ENCODE measurements at places on chromosomes 7 and 10.

- peak; percentile 51 for DNase-seq
These were observed 5.3 kb downstream of the CTBP2 start for GRCh38 chr10:125155101-125155500.

DNA sequence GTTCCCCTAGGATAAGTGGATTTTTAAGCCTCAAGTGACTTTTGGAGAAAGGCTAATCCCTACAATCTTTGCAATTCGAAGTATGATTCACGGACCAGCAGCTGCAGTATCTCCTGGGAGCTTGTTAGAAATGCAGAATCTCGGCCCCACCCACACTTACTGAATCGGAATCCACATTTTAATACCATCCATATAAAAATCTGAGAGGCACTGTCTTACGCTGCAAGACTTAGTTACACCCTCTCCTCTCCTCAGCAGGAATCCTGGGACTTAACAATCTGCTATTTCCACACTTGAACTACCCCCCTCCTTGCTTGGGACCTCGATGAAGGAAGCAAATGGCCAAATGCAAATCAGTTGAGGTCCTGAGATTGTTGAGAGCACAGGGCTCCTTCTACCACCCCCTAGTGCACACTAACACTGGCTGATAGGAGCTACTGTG is 21.0 kb downstream of the ITPRIP start:
- no peak for DNase-seq

DNA sequence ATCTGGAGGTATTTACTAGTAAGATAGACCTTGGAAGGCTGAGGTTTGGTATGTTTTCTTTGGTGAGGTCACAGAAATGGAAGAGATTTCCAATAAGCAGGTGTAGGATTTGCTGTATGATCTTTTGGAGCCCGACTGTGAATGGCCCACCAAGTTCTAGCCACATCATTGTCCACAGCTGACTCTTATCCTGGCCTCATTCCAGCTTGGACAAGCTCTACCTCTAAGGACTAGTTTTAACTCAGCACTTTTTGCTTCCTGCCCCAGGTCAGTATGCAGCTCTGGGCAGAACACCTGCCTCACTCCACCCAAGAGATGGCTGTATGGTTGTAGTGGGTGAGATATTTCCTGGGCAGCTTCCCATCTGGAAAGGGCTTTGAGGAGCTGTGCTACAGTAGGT is 6.1 kb upstream of the CPA4 start:
- DNase-seq: no peak

DNA sequence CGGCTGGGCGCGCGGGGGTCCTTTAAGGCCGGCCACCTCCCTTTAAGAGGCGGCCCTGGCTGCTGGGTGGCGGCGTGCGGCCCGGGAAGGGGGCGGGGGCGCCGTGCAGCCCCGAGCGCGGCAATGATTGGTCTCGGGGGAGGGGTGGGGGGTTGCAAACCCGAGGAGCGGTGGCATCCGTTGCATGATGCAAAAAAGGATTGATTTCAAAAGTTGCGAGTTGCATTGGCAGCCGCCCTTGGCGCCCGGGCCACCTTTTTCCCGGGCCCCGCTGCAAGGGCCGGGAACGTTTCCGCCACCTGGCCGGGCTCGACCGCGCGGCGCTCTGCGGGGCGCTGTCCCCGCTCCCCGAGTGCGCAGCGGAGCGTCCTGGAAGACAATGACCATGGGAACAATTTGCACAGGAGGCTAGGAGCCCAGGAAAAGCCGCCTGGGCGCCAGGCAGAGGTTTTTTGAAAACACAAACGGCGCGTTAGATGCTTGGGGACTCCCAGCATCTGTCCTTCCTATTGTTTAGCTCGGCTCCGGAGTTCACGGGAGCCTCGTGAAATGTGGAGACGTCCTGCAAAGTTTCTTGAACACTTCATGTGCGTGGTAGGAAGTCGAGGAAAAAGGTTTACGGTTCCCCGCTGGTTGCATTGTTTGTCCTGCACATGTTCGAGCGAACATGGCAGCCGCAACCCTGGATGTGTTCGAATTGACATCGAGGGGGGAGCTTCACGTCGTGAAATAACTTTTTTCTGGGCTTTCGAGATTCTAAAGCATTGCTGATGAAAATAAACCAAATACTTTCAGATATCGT is at the start of gene SEPHS1:
SEPHS1 (minus strand) TSS at position 78 of the 802 bp plus-strand sequence. CDS start 3,343 bp downstream, outside the sequence.
- peak; percentile 87 for DNase-seq

GRCh38 chr10:97234400-97234799 is 48.6 kb upstream of the SLIT1 start:
- DNase-seq: peak; percentile 47

DNA sequence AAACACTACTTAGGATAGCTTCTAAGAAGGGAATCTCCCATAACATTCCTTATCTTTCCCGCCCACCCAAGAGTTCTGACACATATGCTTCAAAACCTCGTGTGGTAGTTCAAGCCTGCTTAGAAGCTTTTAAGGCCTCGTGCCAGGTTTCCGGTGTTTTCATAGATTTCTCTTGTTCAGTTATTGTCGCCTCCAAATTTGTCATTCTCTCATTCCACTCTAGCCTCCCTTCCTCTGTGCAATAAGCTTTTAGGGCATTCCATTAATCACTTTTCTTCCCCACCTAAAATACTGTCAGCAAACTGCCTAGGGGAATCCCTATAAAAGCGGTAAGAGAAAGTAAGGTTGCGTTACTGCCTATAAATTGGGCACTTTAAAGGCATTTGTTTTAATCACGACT is 718 bp upstream of the BPGM start:
- DNase-seq: peak; percentile 21

DNA sequence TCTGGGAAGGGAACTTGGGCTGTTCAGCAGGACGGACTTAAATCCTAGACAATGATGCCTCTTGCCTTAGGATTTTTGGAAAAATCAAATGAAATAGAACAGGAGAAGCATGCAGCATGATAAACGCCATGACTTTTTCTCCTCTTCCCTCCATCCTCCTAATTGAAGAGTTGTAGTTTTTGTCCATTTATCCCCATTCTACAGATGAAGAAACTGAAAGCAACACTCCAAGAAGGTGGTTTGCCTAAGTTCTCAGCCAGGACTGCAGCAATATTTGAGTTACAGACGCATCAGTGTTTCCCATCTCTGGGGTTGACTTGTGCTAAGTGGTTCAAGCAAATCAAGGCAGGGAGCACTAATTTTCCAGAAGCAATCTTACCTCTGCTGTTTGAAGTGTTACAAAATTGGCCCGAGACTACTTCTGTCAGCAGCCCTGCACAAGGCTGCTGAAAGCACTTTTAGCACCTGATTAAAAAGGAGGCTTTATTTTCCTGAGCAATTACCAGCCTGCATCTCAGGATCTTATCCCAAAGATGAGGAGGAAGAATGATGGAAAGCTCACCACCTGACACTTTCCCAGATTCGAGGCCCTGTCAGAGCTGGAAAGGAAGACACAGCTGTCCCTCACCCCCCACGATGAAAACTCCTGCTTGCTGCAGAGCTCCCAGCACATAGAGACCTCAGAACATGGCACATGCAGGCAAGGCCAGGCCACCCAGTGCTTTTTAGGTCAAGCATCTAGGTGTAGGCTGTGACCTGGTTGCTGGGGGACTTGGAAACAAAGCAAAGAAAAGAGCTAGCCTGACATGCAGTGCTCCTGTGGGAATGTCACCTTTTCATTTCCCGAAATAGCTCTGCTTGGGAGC is 19.7 kb upstream of the C10orf71 start:
- DNase-seq: no peak

DNA sequence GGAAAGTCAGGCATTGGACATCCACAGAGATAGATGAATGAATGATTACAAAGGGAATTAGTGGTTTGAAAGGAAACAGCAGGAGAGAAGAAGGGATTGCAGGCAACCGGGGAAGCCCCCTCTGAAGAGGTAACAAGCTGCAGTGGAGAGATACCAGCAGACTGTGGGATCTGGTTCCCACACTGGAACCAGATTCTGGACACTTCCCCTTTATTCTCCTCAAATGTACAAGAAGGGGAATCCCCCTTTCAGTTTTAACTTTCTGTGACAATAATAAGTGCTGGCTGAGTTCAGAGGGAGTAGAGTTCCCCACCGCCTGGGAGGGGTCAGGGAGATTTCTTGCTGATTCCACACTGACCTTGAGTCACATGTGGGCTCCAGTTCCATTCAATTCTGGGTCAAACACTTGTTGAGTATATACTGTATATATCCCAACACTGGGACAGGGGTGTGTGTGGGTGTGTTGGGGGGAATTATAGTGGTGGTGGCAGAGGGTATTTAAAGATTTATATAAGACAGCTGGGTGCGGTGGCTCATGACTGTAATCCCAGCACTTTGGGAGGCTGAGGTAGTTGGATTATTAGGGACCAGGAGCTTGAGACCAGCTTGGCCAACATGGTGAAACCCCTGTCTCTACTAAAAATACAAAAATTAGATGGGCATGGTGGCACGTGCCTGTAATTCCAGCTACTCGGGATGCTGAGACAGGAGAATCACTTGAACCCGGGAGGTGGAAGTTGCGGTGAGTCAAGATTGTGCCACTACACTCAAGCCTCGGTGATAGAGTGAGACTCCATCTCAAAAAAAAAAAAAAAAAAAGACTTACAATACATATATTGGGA is 16.5 kb upstream of the DDIT4 start:
- peak; percentile 36 for DNase-seq

- DNase-seq: no peak
These were observed 24.3 kb upstream of the DNAJB12 start for GRCh38 chr10:72379062-72379461.

DNA sequence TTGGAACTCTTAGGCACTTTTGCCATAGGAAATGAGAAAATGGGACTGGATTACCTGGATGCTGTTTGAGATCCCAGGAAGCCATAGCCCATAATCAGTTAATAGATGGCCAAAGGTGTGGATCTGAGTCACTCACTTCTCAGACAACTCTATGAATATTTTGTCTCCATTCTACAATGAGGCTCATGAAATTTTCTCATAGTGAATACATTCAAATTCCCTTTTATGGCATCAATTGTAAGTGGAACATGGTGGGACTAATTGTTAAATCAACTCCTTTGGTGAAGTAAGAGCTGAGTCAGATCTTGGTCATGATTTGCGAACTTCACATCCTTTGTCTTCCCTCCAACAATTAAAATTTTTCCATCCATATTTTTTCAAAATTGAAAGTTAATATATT is 222.1 kb downstream of the ARL4A start:
- DNase-seq: no peak

- no peak for DNase-seq
These were observed 46.3 kb downstream of the MRPL32 start for GRCh38 chr7:42978496-42978895.

DNA sequence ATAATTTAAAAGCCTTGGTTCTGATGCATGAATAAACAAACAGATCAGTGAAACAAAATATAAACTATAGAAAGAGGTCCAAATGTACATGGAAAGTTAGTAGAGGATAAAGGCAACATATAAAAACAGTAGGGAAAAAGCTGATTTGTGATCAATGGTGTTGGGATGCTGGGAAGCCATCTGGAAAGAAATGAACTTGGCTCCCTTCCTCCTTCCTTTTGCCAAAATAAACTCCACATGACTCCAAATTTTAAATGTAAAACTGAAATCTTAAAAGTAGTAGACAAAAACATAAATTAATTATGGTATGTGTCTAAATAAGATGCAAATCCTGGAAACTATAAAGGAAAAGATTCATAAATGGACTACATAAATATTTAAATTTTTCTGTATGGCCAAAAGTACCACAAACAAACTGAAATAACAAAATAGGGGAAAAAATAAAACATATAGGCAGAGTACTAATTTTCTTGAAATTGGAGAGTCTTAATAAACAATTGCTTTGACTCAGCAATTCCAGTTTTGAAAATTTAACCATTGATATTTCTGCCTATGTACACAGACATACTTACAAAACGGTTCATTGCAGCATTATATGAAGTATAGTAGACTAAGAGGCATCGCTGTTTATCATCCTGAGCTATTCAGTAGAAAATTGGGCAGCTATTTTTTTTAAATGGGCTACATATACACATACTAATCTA is 77.0 kb upstream of the TRIM24 start:
- DNase-seq: no peak

DNA sequence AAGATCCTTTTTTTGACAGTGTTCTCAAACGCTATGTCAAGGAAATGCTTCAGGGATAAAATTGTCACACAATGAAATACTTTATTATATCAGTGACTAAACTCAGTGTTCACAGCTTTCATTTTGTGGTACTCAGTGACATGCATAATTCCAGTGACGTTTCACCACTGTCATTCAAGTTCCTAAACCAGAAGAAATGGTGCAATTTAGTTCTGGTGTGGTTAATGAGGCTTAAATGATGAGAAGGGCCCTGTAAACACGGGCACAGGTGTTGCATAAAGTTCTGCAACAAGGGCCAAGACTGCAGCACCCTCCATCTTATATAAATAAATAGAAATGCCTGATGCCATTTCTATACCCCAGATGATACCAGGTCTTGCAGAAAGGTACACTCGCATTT is 1247.1 kb downstream of the GATA3 start:
- DNase-seq: no peak

GRCh38 chr7:119090851-119091250 is 866.3 kb downstream of the ANKRD7 start:
- DNase-seq: peak; percentile 4

- DNase-seq: no peak
These were observed 42.5 kb downstream of the DPCD start for GRCh38 chr10:101630633-101630920.

DNA sequence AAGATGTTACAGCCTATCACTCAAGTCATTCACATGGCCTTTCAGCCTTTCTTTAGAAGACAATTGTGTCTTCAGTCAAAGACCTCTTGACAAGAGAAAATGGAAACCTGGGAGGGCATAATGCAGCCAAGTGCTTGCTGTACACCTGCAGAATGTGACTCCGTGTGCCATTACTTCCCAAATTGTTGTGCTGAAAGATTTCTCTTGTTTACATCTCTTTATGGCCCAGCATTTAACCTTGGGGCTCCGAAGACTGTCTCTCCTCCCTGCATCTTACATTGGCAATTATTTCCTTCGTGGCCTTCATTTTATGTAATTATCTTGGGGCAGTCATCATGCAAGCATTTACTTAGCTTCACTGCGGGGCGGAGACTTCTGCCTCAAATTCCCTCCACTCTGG is 287.0 kb downstream of the TCF7L2 start:
- no peak for DNase-seq

GRCh38 chr7:108290459-108291151 is 160.4 kb upstream of the LAMB4 start:
- no peak for DNase-seq

GRCh38 chr7:23287612-23288011 is 11.5 kb upstream of the MALSU1 start:
- no peak for DNase-seq

DNA sequence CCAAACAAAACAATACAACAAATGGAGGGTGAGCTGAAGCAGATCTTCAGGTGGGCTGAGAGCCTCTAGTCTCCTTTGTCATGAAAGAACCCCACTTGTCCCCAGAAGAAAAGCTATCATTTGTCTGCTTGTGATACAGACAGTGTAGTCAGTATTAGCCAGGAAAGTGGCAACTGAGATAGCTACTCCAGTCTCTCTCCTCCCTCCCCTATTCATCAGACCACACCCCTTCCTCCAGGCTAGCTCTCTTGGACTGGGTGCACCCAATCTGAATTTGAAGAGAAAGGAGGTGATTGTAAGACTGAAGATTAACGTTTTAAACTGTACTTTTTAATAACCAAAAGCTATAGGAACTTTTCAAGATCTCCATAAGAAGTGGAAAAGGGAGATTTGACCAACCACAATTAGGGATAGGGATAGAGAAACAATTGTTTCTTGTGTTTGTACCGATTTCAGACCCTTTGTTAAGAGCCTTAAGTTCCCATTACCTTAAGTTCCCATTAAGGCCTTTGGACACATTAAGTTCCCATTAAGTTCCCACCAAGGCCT is 14.1 kb downstream of the BMPR1A start:
- peak; percentile 20 for DNase-seq

GRCh38 chr7:118312051-118312450 is 87.5 kb downstream of the ANKRD7 start:
- peak; percentile 39 for DNase-seq

All from MCF 10A (cell line).